Vagina (tissue), 2 donors: ENCODE measurements at places on chromosomes 4 and X.

DNA sequence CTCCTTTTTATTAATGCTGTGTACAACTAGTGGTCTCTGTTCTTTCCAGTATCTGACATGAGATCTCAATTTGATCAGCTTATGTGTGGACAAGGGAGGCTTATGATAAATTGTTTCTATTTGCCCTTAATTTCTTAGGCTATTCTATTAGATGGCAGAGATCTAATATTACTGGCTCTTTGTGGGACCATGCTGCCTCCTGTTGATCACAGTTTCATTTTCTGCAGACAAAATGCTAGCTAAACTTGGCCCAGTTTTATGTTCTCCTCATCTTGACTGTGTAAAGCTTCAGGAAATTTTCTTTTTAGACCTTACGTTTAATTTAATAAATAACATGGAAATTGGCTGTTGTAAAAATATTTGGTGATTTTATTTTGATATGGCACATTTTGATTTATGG lies 627.1 kb upstream of the AADAT start:
- no peak for DNase-seq

DNA sequence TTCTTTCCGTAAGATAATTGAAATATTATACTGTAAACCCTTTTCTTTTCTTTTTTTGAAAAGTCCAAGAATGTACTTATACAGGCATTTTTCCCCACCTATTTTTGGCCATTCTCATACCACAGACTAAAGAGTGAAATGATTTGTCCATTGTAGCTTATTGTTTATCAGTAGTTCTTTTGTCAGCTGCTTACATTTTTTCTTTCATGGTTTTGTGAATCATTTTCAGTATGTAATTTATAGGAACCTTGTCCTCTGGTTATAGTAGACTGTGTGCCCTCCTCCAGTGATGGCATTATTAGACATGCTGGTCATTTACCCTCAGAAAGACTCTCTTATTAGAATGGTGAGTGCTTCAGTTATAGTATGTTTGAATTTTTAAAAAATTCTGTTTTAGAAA lies 56.7 kb downstream of the CCKAR start:
- DNase-seq, result no peak

DNA sequence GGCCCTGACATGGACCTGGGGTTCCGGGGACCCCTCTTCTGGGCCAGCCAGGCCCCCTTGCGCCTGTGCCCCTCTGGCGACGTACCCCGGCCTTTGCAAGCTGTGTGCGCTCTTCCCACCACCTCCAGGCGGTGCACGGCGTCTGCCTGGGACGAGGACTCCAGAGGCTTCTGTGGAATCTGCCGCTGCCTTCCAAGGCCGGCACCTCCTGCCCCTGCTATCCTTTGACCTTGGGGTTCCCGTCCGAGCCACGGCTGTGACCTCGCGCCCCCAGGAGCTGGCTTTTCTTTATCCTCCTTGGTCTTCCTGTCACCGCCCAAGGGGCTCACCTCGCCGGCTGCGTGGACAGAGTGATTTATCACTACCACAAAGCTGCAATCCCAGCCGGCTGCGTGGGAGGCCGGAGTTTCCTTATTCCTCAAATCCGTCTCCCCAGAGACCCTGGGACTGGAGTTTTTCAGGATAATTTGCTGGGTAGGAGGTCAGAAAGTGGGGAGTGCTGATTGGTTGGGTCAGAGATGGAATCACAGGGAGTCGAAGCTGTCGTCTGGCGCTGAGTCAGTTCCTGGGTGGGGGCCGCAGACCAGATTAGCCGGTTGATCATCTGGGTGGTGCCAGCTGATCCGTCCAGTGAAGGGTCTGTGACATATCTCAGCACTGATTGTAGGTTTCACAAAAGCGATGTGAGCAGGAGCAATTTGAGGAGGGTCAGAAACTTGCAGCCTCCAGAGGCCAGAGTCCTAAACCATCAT lies 19.8 kb upstream of the PLCXD1 start:
- no peak for DNase-seq

- no peak for DNase-seq
Measured at GRCh38 chr4:41135801-41136200, 78.5 kb downstream of the APBB2 start.

GRCh38 chr4:169348541-169348940 lies 77.8 kb upstream of the SH3RF1 start:
- DNase-seq, result no peak

DNA sequence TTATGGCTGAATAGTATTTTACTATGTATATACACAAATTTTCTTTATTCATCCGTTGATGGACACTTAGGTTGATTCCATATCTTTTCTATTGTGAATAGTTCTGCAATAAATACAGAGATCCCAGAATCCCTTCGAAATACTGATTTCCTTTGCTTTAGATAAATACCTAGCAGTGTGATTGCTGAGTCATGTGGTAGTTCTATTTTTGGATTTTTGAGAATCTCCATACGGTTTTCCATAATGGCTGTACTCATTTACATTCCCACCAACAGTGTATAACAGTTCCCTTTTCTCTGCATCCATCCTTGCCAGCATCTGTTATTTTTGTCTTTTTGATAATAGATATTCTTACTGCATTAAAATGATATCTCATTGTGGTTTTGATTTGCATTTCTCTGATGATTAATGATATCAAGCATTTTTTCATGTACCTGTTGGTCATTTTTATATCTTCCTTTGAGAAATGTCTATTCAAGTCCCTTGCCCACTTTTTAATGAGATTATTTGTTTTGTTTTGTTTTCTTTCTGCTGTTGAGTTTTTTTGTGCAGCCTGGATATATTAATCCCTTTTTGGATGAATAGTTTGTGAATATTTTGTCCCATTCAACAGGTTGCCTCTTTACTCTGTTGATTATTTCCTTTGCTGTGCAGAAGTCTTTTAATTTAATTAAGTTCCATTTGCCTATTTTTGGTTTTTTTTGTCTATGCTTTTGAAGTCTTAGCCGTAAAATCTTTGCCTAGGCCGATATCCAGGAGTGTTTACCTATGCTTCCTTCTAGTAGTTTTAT lies 466.7 kb upstream of the TENM3 start:
- DNase-seq, result no peak

GRCh38 chrX:23820235-23820782 lies 37.3 kb downstream of the SAT1 start:
- DNase-seq, result no peak

DNA sequence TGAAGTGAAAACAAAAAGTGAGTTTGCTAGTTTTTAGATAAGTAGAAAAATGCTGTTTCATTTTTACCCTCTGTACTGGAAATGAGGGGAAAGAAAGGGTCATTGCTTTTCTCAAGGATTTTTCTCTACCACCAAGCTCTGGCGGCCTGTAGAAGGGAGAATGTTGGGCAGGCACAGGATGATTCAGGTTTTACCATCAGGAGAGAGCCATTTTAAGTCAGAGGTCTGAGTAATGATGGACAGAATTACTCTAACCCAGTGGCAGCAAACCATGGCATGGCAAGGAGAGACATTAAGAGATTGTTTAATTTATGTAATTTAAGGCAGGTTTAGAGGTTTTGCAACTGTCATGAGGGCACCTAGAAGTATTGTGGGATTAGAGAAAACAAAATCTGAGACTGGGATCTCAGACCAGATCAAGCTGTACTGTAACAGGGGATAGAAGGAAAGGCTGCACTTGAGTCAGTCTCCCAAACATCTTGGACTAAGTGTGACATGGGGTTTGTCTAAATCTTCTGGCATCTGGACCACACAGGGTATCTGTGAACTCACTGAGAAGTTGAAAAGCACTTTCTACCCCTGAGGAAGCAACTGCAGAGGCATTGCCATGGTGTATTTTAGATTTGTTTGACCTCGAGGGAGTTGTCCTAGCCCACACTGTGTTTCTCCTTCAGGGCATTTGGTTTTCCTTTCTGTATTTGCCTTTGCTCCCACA lies 81.6 kb downstream of the BANK1 start:
- no peak for DNase-seq

- DNase-seq, result no peak
Measured at GRCh38 chr4:86898562-86898961, 6.3 kb upstream of the C4orf36 start.

DNA sequence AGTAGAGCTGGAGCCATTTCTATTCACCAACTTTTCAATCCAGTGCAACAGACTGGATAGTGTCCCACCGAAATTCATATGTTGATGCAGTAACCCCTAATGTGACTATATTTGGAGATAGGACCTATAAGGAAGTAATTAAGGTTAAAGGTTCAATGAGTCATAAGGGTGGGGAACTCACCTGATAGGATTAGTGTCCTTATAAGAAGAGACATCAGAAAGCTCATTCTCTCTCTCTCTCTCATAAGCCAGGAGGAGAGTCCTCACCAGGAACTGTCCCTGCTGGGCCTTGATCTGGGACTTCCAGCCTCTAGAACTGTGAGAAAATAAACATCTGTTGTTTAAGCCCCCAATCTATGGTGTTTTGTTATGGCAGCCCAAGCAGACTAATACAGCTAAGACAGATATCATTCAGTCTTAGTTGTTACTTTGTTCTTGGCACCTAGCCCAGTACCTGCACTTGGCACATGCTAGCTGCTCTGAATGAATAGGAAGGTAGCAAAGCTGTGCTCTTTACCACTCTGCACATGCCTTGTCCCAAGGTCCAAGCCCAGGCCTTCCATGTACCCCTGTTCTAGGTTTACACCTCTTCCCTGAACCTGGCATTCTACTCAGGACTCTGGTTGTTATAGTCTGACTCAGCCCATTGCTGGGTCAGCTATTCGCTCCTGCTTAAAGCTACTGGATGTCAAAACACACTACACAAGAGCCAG lies 19.2 kb upstream of the BRS3 start:
- DNase-seq, result no peak

- no peak for DNase-seq
Measured at GRCh38 chr4:78766650-78767049, 9.5 kb upstream of the BMP2K start.

GRCh38 chr4:169120624-169121023 lies 110.6 kb upstream of the CBR4 start:
- DNase-seq, result no peak

DNA sequence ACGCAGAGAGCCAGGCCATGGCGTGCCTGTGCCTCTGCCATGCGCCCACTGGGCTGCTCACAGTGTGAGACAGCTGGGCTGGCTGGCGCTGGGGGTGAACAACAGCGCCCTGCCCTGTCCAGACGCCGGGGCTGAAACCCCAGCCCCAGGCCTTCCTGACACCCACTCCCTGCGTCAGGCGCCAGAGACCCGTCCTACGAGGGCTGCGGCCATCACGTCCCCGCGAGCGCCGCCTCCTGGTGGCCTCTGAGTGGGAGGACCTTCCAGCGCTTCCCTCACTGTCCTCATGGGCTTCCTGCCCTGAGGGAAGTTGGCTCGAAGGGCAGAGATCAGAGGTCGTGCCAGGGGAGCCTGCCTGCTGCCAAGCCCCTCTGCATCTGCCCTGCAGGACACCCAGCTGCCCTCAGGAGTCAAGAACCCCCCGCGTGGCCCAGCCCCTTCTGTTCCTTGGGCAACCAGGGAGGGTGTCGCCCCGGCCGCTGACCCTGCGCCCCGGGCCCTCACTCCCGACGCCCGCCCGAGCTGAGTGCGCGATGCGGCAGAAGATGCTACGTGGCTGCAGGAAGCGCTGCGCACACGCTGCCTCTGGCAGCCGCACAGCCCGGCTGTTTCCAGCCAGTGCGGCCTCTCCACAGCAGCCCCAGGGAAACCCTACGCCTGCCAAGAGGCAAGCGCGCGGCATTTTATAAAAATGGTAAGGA lies 16.2 kb downstream of the NELFA start:
- no peak for DNase-seq

- DNase-seq, result no peak
Measured at GRCh38 chr4:47790105-47790504, 47.8 kb downstream of the CORIN start.

DNA sequence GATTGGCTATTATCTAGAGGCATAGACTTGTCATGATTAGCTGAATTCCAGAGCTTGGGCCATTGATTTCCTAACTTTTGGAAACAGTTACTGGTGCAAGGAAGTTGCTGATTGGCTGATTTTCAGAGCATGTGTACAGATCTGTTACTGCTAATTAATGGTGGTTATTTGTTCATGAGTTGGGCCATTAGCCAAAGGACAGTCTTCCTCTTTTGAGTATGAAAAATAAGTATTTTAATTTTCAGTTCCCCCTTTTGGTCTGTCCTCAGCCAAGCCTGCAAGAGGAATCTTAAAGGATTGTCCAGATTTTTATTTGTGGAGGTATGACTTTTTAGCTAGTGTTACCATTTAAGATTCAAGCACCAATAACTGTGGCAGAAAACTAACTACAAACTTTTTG lies 7.0 kb upstream of the DSPP start:
- no peak for DNase-seq

GRCh38 chr4:13615161-13615560 lies 12.4 kb downstream of the BOD1L1 start:
- DNase-seq, result no peak

DNA sequence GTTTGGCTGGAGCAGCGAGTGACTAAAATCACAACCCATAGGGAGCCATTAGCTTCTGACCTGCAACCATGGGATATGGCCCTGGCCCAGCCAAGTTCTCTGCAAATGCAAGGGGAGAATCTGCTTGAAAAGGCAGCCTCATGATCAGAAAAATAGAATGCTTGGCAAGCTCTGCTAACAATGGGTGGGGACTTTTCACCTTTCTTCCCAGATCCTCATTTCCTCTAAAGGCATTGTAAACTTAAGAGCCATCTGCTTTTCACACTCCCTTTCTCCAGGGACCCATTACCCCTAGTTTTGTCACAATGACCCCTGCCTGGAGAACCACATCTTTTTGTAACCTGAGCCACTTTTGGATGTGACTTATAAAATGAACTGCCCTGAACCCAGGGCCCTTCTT lies 104.3 kb downstream of the PARM1 start:
- DNase-seq, result no peak

GRCh38 chr4:141346144-141346543 lies 125.4 kb downstream of the ZNF330 start:
- no peak for DNase-seq

DNA sequence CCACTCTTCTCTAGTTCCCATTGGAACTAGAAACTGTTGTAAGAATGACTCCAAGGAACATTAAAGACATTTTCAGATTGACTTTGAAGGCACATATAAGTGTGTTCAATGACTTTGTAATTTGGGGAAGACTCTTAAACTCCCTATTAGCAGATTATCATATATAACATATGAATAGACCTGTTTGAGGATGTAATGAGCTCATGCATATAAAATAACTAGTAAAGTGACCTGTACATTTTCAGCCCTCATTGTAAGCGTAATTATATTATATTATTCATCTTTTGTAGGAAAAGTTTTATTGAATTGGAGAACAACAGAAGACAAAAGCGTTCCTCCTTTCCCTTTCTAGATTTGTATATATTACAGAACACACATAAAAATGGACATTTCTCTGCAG lies 455.1 kb downstream of the IL1RAPL1 start:
- no peak for DNase-seq

- DNase-seq, result no peak
Measured at GRCh38 chr4:67678612-67679011, 22.3 kb downstream of the UBA6 start.

GRCh38 chr4:94641702-94642560 lies 115.8 kb upstream of the BMPR1B start:
- DNase-seq, result no peak

DNA sequence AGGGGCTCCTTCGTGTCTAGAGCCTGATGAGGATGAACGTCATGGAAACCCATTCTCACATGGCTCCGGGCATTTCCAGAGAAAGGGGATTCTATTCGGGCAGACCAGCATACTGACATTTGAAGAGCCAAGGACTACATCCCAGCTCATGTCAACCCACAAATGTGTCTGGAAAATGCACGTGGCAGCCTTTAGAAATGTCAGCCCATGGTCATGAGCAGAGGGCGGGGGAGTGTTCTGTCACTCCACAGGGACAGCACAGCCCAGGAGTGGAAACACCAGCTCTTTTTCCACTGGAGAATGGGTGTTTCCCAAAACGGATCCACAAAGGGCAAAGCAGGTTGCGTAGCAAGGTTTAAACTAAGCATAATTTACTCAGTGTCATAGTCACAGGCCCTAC lies 207.0 kb downstream of the BCOR start:
- DNase-seq, result no peak
